Hepatocyte (in vitro differentiated cells): ENCODE measurements at places on chromosomes 2 and 18. TPM values are rescaled to one million over a fixed set of nuclear protein-coding genes. Genes with fewer than 3 reads are reported as not detected.

- DNase-seq = no peak
These were observed 352.6 kb upstream of the CWC22 start for GRCh38 chr2:180359522-180360282.

DNA sequence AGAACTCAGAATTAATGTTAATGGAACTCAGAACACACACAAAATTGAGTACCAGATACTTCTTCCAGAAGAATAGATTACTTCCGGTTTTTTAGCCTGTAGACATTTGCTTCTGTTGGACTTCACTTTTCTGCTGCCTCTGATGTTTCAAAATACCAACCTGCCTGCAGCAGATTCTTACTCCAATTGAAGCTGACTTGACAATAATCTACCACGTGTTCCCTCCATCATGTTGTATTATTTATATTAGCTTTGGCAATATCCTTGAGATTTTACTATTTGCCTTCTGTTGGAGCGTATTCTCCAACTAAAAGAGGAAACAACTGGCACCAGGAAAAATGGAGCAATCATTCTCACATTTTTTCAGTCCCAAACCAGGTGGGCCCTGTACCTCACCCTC, 3.1 kb upstream of the GORASP2 start:
- DNase-seq = no peak

- no peak for DNase-seq
These were observed 12.1 kb downstream of the ABCG5 start for GRCh38 chr2:43826305-43827250.

DNA sequence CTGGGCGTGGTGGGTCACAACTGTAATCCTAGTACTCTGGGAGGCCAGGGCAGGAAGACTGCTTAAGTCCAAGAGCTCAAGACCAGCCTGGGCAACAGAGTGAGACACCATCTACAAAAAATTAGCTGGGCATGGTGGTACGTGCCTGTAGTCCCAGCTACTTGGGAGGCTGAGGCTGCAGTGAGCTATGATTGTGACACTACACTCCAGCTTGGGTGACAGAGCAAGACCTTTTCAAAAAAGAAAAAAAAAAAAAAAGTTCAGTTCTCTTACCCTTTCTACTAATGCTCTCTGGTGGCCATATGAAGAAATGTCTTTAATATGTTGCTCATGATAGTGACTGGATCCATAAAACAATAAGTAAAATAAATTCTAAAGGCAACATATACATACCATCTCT, 14.9 kb downstream of the TYW5 start:
- DNase-seq = no peak

GRCh38 chr18:66966171-66966570, 362.3 kb upstream of the CDH19 start:
- no peak for DNase-seq

RGPD4 gene
- total RNA-seq = not detected in 2 replicates
